G401 (cell line): ENCODE measurements at places on chromosomes 11 and 22. TPM values are rescaled to one million over a fixed set of nuclear protein-coding genes. Genes with fewer than 3 reads are reported as not detected.
A peak's percentile ranks its signal among the peaks of the same experiment; 100 is the strongest.

Gene GP1BB
- total RNA-seq, result 3.2 and 4.7 TPM in 2 replicates

Gene DNAJC24
- 6.5 and 10.9 TPM in 2 replicates for total RNA-seq

Gene SYCE3
- not detected in 2 replicates for total RNA-seq

Gene OR2D2
- not detected in 2 replicates for total RNA-seq

Gene OR51E2
- not detected in 2 replicates for total RNA-seq

Gene MMP7
- not detected in 2 replicates for total RNA-seq

GRCh38 chr11:59552844-59553243 is 41.5 kb downstream of the OR4D9 start:
- no peak for DNase-seq

GRCh38 chr11:28350216-28350615 is 242.0 kb downstream of the METTL15 start:
- DNase-seq, result no peak

GRCh38 chr11:6664551-6664950 is 8.9 kb upstream of the DCHS1 start:
- no peak for DNase-seq

GRCh38 chr22:27754247-27754887 is 47.2 kb downstream of the MN1 start:
- no peak for DNase-seq

- DNase-seq, result no peak
Measured at GRCh38 chr22:45207981-45208664, 32.6 kb downstream of the KIAA0930 start.

- DNase-seq, result peak; percentile 61
Measured at GRCh38 chr22:26463101-26463661, 20.4 kb downstream of the HPS4 start.

DNA sequence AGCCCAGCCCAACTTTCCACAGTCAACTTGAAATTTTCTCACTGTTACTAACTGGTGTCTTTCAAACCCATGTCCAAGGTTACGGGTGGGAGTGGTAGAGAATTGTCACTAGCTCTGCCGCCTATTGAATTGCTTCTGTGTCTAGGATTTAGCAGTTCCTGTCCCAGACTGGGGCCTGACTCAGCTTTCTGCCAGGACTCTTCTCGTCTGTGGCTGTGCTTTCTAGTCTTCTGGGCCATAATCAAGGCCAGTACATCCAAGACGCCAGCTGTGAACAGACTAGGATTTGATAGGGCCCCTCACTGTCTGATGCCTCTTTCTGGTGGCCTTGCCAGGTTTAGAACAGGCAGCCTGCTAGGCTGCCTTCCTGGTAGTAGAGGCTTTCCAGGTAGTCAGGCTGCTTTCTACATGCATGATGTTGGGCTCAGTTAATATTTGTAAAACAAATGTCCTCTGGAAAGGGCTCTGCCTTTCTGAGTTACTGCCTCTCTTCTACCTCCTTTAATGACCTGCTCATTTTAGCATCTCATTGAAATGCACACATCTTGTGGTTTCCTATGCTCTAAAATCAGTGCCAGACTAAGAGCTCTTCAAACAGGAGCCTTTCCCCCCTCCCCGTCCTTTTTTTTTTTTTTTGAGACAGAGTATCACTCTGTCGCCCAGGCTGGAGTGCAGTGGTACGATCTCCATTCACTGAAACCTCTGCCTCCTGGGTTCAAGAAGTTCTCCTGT is 13.1 kb upstream of the HIKESHI start:
- DNase-seq, result no peak

DNA sequence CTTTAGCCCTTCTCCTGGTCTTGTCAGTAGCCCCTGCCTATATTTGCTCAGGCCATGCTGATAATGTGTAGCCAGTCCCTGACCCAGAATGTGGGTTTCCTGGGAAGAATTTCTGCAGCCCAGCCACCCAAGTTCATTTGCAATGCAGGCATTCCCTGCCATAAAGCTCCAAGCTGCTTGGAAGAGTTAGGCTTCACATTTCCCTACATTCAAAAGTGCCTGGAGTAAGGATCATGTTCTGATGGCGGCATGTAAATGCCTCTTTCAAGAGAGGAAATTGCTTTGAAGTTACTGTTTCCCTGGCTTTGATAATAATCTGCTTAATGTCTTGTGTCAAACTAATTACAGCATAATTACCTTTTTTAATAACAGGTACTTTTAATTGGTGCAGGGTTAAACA is 266.1 kb downstream of the MIAT start:
- DNase-seq, result no peak

DNA sequence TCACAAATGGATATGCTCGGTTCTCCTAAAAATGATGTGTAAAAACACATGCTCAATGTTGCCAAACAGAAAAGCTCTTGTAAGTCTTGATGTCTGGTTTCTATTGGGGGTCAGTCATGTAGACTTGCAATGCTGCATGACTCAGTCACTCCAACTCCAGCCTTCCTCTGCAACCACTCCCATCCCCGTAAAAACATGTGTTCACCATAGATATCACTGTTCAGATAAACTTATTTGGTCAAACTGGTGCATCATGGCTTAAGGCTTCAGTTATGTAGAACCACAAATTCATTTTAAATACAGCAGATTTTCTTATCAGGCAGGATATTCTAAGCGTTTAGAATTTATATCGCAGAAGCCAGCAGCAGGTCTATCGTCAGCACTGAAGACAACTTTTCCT is 298.4 kb upstream of the LUZP2 start:
- no peak for DNase-seq

DNA sequence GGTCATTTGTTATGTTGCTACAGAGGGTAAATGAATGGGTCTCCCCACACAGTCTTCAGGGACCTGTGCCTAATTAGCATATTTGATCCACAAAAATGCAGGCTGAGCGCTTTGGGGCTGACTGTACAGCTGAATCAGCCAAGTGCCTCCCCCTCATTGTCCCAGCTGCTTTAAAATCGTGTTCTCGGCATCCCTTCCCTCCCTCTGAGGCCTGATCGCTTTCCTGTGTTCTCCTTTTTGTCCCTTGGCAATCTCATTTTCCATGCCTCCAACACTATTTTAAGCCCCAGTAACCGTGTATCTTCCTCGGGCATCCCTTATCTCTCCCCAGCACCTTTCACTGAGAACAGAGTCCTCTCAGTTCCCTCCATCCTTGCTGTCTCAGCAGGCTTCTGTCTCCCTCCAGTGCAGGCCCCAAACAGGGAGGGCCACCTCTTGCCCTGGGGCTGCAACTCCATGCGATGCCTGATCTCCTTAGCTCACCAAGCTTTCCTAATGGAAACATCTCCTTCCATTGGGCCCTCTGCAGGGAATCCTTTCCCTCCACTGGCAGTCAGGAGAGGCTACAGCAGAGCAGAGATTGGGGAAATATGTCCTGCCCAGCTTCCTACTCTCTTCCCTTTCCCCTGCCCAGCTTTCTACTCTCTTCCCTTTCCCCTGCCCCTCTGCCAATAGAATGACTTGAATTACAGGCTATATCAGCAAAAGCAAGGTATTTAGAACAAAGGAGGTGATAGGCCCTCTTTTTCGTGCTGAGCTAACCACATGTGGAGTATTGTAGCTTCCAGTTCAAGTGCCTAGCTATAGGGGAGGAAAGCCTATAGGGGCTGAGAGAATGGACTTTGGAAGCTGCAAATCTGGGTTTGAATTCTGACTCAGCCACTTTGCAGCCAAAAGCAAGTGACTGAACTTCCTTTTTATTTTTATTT is 13.8 kb downstream of the UQCR10 start:
- DNase-seq, result peak; percentile 24

DNA sequence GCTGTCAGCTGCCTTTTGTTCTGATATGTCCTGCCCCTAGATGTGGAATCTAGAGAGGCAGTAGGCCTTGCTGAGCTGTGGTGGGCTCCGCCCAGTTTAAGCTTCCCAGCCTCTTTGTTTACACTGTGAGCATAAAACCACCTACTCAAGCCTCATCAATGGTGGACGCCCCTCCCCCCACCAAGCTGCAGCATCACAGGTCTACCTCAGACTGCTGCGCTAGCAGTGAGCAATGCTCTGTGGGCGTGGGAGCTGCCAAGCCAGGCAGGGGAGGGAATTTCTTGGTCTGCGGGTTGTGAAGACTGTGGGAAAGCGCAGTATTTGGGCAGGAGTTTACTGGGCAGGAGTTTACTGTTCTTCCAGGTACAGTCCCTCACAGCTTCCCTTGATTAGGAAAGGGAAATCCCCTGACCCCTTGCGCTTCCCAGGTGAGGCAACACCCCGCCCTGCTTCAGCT is 98.5 kb downstream of the SMCO4 start:
- no peak for DNase-seq

DNA sequence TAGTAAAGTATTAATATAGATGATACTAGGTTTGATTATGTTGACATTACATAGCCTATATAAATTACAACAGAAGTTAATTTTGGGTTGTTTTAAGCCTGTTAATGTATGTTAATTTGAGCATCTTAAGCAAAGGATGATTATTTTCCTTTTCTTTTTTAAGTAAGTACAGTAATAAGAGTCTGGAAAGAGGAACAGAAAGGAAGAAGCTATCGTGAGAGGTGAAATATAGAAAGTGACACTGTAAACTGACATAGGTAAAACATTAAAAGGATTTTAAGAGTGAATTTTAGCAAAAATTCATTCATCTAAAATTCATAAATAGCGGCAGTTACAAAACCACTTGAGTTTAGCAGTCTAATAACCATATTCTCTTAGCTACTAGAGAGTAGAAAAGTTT is 45.5 kb downstream of the FAR1 start:
- DNase-seq, result no peak

DNA sequence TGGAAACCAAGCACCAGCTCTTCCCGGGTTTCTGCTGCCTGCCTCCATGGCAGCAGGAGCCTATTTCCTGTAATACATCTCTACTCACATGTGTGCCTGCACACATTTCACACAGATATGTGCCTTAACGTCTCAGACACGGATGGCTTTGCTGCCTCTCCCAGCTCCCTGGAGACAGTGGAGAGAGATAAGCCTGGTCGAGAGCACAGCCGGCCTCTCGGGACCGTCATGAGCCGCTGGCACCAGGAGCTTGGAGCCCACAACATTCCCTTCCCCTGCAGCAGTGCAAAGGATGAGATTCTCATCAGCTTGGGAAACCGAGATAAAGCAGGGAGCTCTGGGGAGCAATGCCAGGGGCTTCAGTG is 587.7 kb downstream of the BRD1 start:
- DNase-seq, result no peak
